ENCODE measurements at places on chromosomes 11 and 22.

- DNase-seq: no peak
Observed at GRCh38 chr11:85717429-85717828, 31.4 kb upstream of the CCDC89 start.

DNA sequence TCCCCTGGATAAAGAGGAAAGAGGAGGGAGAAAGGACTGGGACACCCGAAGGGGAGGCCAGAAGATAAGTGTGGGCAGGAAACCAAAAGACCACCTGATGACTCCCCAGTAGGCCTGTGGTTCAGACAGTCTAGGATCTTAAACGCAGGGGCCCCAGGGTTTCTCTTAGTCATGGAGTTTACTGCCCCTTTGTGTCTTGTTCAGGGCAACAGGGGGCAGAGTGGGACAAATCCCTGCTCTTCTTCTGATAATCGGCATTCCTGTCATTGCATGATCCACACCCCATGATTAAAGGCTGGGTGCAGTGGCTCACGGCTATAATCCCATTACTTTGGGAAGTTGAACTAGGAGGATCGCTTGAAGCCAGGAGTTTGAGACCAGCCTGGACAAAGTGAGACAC, 4.7 kb upstream of the TMPRSS13 start:
- DNase-seq: no peak

GRCh38 chr22:49929211-49929979, 11.0 kb downstream of the CRELD2 start:
- peak; percentile 68 for DNase-seq

DNA sequence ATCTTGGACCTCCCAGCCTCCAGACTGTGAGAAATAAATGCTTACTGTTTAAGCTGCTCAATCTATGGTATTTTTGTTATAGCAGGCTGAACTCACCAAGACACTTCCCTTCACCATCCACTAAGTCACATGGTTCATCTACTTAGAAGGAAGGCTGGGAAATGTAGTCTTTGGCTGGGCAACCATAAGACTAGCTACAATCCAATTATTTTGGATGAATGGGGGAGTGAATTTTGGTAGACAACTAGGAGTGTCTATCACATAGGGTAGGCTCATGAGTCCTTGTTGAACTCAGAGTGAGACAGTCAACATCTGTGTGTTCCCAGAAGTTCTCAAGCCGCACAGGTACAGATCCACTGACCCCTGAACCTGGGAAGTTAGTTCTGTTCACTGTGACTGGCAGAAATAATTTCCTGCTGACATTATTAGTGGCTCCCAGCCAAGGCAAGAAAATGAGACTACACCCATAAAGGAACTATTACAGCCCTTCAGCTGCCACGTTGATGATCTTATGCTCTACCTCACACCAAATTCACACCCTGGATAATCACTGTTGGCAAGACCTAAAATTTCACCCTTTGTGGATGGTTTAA, 3.1 kb upstream of the SLC35C1 start:
- no peak for DNase-seq

GRCh38 chr11:123536690-123537437, 106.8 kb downstream of the GRAMD1B start:
- DNase-seq: no peak

DNA sequence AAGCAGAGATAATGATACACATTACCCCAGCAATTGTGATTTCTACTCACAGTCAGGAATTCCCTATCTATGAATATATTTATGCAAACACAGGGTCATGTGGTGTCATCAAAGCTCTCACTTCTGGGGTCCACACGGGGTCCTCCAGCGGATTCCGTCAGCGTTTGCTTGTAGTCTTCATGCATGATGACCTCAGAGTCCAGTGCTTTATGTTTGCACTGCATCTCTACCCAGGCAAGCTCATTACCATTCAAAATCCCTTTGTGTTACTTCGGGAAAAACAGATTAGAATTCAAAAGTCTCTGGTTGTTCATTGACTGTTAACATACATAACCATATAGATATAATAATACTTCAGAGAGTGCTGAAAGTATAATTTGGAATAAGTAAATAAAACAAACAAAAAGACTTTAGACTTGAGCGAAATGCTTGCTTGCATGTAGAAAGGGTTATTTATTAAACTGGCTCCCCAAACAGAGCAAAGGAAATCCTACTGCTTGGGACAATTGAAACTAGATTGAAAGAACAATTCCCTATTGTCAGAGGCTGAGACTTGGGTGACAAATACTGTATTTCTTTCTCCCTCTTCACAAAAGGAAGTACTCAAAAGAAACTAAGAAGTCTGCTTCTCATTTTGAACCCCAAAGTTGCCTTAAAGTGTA, 423.1 kb downstream of the ETS1 start:
- no peak for DNase-seq

GRCh38 chr11:71304491-71304890, 52.1 kb upstream of the SHANK2 start:
- no peak for DNase-seq

- DNase-seq: no peak
Observed at GRCh38 chr22:23037429-23038333, 32.6 kb upstream of the GNAZ start.

DNA sequence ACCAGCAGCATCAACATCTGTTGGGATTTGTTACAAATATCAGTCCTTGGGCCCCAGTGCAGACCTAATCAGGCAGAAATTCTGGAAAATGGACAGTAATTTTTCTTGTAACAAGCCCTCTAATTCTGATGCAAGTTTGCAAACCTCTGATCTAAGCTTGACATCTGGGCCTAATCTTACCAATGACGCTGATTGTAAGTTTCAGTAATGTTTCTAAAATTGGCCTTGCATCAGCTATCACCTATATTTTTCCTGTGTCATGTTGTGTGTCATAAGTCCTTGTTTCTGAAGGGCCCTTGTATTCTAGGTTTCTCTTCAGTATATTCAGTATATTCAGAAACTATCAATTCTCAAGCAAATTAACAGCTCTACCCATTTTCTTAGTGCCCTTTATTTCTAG, 36.4 kb downstream of the ZNF215 start:
- no peak for DNase-seq

DNA sequence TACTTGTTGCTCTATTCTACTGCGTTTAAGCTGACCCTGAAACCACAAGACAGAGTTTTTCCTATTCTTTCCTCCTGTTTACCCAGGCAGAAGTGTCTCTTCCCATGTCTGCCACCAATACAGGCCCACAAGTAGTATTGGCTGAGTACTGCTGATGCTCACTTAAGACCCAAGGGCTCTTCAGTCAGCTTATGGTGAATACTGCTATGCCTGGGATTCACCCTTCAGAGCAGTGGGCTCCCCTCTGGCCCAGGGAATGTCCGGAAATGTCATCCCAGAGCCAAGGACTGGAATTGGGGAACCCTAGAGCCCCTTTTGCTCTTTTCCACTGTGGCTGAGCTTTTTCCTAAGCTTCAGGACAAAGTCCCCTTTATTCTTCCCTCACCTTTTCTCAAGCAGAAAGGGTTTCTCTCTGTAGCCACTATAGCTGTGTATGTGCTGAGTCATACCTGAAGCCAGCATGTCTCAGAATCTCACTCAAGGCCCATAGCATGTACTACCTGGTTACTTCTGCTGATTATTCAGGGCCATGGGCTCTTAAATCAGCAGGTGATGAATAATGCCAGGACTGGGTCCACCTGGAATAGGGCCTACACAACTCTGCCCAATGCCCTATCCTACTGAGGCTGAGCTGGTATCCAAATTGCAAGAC, 745.8 kb upstream of the ANO5 start:
- DNase-seq: no peak

GRCh38 chr11:127412234-127412633, 411.7 kb upstream of the KIRREL3 start:
- no peak for DNase-seq

GRCh38 chr11:27388001-27388400, 25.0 kb upstream of the CCDC34 start:
- DNase-seq: no peak

DNA sequence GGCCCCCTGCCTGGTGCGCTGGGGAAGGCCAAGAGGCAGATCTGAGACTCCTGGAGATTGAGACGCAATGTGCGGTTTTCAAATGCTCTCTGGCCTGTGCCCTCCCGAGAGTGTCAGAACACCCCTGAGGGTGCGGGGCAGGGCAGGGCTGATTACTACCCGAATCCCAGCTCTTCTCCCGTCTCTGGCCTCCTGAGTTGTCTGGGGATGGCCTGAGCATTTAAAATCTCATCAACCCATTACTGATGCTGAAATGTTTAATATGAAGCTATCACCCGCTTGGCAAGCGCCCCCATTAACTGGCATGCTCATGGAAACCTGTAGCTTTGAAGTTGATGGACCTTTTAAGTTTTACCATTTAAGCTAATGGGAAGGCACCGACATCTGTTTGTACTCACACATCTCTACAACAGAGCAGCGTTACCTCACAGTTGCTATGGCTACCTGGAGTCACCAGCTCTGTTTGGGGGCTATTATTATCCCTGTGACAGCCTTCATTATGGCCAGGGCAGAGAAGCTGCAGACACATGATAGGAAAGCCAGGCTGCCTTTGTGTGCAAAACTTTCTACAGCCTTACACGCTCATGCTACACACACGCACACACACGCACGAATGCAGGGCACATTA, 3.6 kb upstream of the MB start:
- DNase-seq: no peak

DNA sequence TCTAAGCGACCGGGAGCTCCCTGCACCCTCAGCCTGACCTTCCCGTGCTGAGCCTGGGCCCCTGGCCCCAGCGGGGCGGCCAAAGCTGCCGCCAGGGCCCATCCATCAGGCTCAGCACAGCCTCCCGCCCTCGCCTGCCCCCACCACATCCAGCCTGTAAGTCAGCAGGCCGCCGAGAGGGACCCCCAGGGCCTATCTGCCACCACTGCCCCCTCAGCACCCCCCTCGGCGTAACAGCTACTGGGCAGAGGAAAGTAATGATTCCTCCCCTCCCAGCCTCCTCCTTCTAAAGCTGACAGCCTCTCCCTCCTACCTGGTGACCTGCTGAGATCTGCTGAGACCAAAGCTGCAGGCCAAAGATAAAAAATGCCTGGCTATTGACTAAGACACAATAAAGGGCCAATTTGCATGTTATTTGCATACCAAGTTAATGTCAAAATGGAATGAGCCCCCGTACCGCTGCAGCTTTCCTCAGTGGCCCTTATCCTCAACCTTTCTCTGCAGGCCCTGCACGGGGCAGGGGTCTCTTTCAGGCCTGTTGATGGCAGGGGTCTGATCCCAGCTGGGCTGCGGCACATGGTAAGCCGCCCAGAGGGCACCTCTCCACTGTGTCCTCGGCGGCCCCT, 51.6 kb downstream of the RPUSD4 start:
- DNase-seq: no peak

DNA sequence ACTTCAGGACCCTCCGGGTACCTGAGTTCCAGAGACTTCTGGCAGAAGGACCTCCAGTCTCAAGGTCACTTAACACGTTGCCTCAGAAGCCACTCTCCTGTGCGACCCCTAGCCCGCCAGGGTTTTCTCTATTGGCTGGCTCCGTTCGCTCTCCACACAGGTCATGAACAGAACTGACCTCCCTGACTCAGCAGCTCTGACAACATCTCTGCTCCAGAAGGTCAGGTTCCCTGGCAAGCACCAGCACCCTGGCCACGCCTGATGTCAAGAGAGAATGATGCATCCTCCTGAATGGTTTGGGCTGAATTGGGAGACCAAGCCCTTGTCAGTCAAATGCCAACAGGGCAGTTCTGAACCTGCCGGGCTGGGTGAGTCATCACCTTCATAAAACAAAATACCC, 84.3 kb upstream of the TMEM45B start:
- DNase-seq: no peak

DNA sequence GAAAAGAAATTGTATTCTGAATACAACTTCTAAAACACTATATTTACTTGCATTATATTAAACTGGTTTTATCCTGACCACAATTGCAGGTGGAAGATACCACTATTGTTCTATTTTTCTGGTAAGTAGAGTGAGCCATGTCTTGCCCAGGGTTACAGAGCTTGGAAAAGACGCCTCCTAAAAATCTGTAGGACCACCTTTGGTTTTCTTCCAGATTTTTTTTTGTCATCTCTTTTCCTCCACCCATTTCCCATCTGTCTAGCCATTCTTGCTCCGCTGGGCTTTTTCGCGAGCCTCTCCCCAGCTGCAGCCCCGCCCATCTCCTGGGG, 294 bp upstream of the MTMR3 start:
- no peak for DNase-seq

DNA sequence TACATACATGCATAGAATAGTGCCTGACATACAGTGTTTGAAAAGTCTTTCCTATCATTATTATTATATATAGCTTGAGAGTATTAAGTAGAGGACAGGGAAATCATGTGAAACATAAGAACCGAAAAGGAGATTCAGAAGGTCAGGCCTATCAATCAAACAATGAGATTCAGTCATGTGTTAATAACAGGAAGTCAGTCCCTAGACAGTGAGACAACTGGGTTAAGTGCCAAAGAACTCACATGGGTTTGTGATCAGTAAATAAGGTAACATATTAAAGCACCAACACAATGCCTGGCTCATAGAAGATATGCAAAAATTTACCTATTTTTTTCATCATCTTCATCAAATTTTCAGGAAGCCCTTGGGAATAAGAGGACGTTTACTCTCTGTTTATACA, 174.3 kb upstream of the FAT3 start:
- no peak for DNase-seq

- DNase-seq: no peak
Observed at GRCh38 chr11:8801121-8801520, 109.9 kb upstream of the AKIP1 start.

DNA sequence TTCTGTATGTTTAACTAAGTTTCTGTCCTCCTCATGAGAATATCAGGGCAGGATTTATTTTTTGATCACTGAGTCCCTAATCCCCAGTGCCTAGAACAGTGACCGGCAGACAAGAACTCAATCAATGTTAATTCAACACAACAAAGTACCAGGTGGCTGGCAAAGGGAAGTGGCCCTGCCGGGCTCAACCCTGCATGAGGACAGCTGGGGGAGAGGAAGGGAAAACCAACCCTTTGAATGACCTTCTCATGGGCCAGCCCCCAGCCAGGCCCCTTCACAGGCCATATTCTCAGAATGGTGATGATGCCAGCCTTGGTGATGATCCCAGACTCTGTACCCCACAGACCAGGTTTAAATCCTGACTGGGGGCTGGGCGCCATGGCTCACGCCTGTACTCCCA, 1.4 kb upstream of the MFNG start:
- no peak for DNase-seq

GRCh38 chr11:78790784-78791183, 216.1 kb upstream of the NARS2 start:
- no peak for DNase-seq

DNA sequence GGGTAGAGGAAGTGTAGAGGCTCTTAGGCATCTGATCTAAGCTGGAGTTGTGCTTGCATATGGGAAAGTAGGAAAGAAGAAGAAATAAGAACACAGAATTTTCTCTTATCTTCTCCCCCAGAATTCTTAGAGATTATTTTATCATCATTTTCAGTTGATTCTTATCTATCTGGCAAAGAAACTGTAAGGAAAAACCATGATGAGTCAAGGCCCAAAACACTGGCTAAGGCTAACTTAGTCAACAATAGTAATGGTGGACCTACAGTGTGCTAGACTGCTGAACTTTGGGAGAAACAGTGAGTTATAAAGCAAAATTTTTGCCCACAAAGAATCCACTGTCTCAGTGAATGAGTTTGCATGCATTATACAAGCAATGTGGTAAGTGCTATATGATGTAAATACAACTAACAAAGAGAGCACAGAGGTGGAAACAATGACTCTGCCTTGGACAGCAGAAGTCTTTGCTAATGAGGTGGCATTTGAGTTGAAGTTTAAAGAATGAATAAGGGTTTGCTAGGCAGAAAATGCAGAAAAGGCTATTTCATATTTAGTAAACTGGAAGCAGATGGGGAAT, 344.5 kb upstream of the PLET1 start:
- no peak for DNase-seq

- no peak for DNase-seq
Observed at GRCh38 chr11:72864702-72865655, 50.8 kb downstream of the ATG16L2 start.
